ENCODE measurements at places on chromosomes 7 and 10.

DNA sequence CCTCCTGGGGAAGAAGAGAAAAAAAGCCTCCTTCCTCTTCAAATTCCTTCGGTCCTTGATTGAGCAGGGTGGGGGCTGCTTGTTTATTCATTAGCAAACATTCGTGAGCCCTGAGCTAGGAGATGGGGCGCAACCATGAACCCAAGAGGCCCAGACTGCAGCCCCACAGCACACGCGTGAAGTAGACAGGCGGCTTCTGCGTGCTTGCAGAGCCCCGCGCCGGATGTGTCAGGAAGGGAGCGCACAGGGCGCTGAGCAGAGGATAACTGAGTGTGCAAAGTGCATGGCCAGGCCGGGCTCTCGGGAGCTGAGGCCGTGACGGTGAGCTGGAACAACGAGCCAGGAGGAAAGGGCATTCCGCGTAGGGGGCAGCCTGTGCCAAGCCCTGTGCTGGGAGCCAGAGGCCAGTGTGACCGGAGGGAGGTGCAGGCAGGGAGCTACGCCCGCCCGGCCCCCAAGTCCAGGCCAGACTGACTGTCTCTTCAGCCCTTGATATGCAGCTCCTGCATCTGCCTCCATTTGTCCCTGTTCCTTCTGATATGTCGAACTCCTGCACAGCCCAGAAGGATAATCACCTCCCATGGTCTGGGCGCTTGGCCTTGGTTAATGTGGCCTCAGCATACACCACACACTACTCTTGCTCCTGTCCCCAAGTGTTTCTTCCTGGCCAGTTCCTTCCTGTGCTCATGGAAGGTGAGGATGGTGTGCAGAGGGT, 4.6 kb downstream of the FOXL3 start:
- no peak for DNase-seq

- DNase-seq = no peak
Measured at GRCh38 chr10:49647554-49647953, 31.9 kb upstream of the C10orf53 start.

GRCh38 chr10:112961609-112962008, 11.6 kb downstream of the TCF7L2 start:
- no peak for DNase-seq

- peak; percentile 37 for DNase-seq
Measured at GRCh38 chr10:14385596-14386593, 55.2 kb upstream of the FRMD4A start.

- DNase-seq = no peak
Measured at GRCh38 chr7:5713124-5713912, 68.1 kb downstream of the RNF216 start.

GRCh38 chr10:45433716-45434469, 59.9 kb downstream of the ALOX5 start:
- no peak for DNase-seq

- no peak for DNase-seq
Measured at GRCh38 chr10:125157505-125157904, 2.9 kb downstream of the CTBP2 start.

GRCh38 chr7:157228864-157229422, 90.2 kb downstream of the UBE3C start:
- DNase-seq = no peak

- no peak for DNase-seq
Measured at GRCh38 chr10:61747307-61747706, 84.6 kb downstream of the CABCOCO1 start.

DNA sequence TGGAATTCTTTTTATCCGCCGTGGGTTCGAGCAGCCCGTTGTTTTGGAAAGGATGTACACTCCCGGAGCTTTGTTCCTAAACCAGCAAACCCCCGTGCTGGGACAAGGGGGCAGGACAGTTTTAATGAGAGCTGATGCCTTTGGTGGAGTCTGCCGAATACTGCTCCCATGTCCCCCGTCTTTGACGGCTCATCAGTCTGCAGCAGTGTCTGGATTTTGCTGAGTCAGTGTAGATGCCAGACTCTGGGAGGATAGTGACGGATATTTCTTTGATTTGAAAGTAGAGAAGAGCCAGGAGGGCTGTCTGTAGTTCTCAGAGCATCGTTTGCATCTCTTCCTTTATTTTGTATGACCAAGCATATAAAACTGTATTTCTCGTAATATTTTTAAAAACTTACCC, 74.9 kb upstream of the BTBD16 start:
- DNase-seq = no peak

DNA sequence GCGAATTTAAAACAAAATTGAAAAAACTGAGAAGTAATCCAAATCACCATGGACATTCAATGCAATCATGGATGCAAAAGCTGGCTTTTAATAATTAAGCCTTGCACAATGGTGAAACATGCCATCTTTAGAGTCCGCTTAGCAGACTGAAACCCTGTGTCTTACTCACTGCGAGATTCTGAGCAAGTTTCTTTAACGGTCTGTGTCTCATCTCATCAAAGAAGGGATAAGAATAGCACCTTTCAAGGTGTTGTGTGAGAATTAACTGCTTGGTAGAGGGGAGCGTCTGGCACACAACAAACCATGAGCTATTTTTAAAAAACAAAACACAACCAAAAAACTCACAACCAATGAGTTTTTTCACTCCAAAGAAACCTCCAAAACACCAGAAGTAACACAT, 21.4 kb downstream of the ACBD7 start:
- no peak for DNase-seq

- no peak for DNase-seq
Measured at GRCh38 chr7:149385195-149385950, 75.5 kb downstream of the ZNF777 start.

DNA sequence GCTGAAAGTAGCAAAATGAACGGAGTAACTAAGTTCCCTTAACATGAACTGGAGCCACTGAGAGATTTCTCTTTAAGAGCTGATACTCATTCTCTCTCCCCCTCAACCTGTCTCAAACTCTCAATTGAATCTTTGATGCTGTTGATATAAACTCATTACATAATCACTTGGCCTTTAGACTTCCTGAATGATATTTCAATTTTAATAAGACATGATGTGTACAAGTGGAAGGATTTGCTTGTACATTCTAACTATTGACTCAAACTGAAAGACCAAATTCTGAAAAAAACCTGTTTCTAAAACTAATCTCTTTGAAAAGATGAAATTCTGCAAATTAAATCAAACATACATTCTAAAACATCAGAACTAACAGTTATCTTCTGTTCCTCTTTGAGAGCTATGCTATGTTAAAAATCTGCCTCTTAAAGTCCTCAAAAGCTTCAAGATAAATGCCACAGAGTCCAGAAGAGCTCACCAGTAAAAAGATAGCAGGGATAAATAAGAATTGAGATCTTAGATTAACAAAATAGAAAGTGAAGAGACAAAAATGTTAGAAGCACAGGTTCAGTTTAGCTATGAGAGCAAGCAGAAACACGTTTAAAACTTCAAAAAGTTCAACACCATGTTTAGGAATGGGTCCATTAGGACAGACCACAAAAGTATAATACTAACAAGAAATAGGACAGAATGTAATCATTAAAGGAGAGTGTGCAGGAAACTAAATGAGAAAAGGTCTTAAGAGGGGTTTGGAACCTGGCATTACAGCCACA, 46.1 kb downstream of the TNPO3 start:
- no peak for DNase-seq

- no peak for DNase-seq
Measured at GRCh38 chr7:104934665-104935064, 79.3 kb upstream of the KMT2E start.

DNA sequence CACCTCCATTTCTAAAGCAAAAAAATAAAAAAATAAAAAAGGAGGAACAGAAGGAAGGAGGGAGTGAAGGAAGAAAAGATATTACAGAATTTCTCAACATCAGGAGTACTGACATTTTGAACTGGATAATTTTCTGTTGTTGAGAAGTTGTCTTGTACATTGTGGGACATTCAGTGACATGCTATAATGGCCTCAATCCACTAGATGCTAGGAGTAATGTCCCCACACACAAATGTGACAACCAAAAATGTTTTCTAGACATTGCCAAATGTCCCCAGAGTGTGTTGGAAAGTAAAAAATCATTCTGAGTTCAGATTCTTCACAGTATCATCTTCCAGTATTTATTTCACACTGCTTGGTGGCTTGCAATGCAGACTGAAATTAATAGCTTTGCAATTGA, 6.5 kb downstream of the ZNF438 start:
- no peak for DNase-seq

GRCh38 chr7:23472046-23472445, 1.8 kb upstream of the IGF2BP3 start:
- DNase-seq = no peak
